ENCODE measurements at places on chromosomes 4 and X. TPM values are rescaled to one million over a fixed set of nuclear protein-coding genes. Genes with fewer than 3 reads are reported as not detected.

The MAGEA12 gene
- total RNA-seq: not detected

The CXorf38 gene
- 12.4 TPM for total RNA-seq

The RAB33A gene
- 18.3 TPM for total RNA-seq

The AKAP4 gene
- not detected for total RNA-seq

The MECP2 gene
- total RNA-seq: 24.9 TPM
